A549 treated with DMSO at 1 μM for 4 hours (cell line): ENCODE measurements at places on chromosomes 5 and 9. TPM values are rescaled to one million over a fixed set of nuclear protein-coding genes. Genes with fewer than 3 reads are reported as not detected.

PCDHGA4 gene
- total RNA-seq, result 0.09 to 0.17 TPM (median 0.14 TPM) in 5 replicates

CD14 gene
- total RNA-seq, result 3.6 to 4.4 TPM (median 4.0 TPM) in 5 replicates

ECSCR gene
- not detected in 5 replicates for total RNA-seq

ACTBL2 gene
- 0.02 to 0.09 TPM (median 0.06 TPM) in 5 replicates for total RNA-seq

C5orf46 gene
- total RNA-seq, result not detected in 5 replicates

THBS4 gene
- total RNA-seq, result 0.23 TPM in 1 of 5 replicates, not detected in the others

LRRC19 gene
- not detected in 5 replicates for total RNA-seq

ATOSB gene
- total RNA-seq, result 6.9 to 10.1 TPM (median 8.8 TPM) in 5 replicates

PCDHB3 gene
- total RNA-seq, result 0.04 to 0.05 TPM in 2 of 5 replicates, not detected in the others
